ENCODE measurements at places on chromosomes 12 and 14.

- no peak for DNase-seq
These were observed 28.6 kb downstream of the EML1 start for GRCh38 chr14:99821519-99822508.

- DNase-seq, result no peak
These were observed 398.6 kb downstream of the ZFP36L1 start for GRCh38 chr14:68394118-68394763.

GRCh38 chr12:131120831-131121271 is 167.1 kb downstream of the ADGRD1 start:
- DNase-seq, result no peak

DNA sequence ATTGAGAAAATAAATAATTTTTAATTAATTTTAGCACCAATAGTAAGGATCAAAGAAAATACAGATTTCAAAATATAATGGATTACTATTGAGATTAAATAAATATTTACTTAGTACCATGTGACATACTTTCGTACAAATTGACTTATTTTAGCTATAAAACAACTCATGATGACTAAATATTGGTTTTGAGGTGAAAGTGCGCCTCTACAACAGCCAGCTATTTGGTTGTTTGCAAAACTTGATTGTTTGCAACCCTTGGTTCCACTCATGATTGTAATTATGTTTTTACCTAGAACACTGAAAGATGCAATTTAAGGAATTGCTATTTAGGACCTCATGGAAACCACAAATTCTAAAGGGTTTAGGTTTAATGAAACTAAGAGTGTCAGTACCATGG is 51.9 kb upstream of the PPM1H start:
- no peak for DNase-seq

- DNase-seq, result no peak
These were observed 473.0 kb downstream of the DPF3 start for GRCh38 chr14:72420749-72421474.

- no peak for DNase-seq
These were observed 101.1 kb downstream of the B4GALNT3 start for GRCh38 chr12:560691-561390.

GRCh38 chr12:23855813-23856212 is 93.7 kb downstream of the SOX5 start:
- no peak for DNase-seq

DNA sequence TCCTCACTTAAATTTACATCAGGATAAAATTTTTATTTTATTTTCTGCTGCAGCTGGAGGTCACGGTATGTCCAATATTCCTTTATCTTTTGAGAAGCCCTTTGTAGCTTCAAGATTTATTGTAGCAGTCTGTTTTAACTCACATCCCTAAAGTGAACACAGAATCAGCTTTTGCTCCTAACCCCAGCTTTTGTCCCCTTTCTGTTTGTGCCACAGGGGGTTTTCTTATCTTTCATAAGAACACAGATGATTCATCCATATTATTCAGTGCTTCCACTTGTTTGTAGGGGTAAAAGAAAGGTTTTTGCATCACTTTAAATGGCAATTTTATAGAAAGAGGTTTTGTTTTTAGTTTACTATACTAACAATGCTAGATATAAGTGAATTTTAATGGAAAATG is 21.8 kb upstream of the PIK3C2G start:
- DNase-seq, result no peak

DNA sequence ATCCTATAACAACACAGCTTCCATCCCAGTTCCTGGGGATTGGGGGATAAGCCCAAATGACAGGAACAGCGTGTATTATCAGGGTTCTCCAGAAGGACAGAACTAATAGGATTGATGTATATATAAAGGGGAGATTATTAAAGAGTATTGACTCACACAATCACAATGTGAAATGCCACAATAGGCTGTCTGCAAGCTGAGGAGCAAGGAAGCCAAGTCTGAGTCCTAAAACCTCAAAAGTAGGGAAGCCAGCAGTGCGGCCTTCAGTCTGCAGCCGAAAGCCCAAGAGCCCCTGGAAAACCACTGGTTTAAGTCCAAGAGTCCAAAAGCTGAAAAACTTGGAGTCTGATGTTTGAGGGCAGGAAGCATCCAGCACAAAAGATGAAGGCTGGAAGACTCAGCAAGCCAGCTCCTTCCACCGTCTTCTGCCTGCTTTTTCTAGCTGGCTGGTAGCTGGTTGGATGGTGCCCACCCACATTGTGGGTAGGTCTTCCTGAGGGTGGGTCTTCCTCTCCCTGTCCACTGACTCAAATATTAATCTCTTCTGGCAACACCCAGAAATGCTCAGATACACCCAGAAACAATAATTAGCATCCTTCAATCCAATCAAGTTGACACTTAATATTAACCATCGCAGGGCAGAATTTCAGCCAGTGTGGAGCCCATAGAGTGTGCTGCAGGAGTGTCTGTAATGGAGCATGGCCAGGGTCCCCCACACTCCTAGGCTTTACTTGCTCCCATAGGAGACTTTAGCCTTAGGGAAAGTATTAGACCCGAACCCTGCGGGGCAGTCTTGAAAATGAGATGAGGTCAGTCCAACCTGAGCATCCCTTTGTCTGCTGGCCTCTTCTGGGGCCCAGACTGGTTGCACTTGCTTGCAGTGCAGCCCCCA is 111.1 kb downstream of the SINHCAF start:
- DNase-seq, result no peak

- no peak for DNase-seq
These were observed 14.8 kb downstream of the EMP1 start for GRCh38 chr12:13211191-13211858.

DNA sequence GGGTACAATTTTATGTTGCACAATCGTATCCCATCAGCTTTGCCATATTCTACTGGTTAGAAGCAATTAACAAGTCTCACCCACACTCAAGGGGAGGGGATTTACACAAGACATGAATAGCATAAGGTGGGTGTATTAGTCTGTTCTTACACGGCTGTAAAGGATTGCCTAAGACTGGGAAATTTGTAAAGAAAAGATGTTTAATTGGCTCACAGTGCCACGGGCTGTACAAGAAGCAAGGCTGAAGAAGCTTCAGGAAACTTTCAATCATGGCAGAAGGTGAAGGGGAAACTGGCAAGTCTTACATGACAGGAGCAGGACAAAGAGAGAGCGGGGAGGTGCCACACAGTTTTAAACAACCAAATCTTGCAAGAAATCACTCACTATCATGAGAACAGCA is 231.8 kb upstream of the AMIGO2 start:
- DNase-seq, result no peak

DNA sequence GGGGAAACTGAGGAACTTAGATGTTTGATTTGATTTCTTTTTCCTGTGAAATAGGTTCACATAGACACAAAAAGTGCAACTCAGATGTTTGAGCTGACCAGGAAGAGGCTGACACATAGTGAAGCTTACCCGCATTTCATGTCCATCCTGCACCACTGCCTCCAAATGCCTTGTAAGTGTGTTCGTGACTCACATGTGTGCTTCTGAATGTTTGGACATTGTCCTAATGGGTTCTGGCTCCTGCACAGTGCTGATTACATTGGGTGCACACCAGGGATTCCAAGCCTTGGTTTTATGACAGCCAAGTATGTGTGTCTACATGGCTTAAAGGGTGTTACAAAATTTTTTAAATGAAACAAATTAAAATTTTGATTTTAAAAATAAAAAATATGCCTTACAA is 137.4 kb downstream of the DAAM1 start:
- DNase-seq, result no peak

DNA sequence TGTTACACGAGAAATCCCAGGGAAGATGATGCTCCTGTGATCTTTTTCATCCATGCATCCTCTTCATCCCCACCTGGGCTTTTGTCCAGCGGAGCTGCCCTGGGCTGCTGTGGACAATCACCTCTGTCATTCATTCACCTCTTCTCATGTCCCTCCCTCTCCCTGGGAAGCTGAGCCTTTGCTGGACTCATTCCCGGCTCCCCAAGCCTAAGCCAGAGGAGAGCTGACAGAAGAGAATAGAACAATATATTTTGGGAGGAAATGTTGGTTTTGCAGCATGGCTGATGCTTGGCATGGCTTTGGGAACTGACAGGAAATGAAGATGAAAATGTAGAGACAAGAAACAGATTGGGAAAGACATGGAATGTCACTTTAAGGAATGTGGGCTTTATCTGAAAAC is 177.4 kb downstream of the DICER1 start:
- no peak for DNase-seq

GRCh38 chr12:27334721-27335082 is 2.1 kb downstream of the BMAL2 start:
- no peak for DNase-seq

DNA sequence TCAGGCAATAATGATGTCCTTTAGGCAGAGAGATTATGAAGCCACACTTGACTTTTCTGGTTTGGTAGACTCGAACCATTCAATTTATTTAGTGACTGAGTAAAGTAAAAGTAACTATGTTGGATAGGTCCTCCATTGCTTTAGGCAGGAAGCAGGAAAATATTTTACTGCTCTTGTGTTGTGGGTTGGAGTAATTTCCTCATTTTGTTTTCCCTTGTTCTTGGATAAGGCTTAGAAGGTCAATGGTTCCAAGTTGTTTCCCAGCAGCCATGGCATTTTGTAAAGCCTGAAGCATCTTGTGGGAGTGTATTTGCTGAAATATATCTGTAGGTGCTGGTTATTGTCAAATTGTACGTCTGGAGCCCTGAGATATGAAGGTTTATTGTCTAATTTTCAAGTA is 161.2 kb upstream of the SLC38A2 start:
- DNase-seq, result no peak

DNA sequence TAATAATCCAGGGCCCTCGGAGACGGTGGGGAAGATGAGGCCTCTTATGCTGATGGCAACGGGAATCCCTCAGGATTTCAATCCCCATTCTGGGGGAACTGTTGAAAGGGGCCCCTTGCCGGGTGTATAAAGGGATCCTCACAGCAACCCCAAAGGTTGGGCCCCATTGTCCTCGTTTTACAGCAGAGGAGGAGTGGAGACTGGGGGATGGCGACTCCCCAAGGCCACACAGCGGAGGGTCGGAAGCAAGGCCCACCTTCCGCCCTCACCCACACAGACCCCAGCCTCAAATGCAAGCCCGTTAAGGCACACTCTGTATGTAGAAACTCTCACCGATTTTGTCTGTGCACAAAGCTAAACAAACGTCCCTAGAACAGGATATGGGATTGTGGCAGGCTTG is 327.9 kb upstream of the DIO3 start:
- DNase-seq, result no peak

DNA sequence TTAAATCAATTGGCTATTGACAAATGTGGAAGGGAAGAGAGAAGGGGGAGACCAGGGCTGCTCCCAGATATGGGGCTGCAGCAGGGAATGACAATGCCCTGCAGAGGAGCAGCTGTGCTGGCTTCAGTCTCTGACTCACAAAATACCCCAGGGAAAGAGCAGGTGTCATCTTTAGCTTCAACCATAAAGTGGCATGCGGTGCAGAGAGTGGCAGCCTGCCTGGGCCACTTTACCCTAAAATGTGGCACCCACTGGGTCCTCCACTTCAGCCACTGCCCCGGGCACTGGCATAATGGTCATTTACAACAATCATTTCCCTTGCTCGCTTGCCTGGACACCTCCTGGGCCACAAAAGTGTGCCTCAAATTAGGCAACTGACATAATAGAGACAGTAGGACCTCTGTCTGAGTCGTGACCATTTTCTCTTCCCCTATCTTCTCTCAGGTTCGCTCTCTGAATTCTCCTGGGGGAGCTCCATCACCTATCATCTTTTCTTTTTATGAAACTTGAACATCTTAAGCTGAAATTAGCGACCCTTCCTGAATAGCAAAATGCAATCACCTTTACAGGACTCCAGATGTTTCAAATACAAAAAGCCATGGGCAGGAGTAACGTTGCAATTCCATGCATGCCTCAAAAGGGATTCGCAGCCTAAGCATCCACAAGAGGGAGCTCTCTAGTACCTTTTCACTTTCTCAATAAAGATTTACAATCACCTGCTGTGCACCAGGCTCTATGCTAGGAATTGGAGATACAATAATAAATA is 179.9 kb upstream of the ATF7IP start:
- peak; percentile 53 for DNase-seq

DNA sequence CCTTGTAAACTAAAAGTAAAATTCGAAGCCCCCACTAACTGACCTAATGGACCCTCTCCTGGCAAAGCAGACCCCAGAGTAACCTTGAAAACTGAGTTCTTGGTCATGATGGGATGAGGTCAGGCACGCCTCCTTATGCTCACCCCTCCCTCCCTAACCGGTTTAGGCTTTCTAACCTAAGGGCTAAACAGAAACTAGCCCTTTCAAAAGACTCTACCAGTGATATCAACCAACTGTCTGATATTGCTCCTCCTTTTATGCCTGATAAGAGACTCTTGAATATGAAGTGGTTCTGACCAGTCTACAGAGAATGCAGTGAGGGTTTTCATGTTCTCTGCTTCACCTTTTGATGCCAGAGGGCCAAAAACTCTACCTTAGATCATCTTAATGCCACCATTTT is 4.8 kb upstream of the LPCAT3 start:
- DNase-seq, result no peak

GRCh38 chr12:71011261-71011660 is 90.7 kb upstream of the PTPRR start:
- no peak for DNase-seq

DNA sequence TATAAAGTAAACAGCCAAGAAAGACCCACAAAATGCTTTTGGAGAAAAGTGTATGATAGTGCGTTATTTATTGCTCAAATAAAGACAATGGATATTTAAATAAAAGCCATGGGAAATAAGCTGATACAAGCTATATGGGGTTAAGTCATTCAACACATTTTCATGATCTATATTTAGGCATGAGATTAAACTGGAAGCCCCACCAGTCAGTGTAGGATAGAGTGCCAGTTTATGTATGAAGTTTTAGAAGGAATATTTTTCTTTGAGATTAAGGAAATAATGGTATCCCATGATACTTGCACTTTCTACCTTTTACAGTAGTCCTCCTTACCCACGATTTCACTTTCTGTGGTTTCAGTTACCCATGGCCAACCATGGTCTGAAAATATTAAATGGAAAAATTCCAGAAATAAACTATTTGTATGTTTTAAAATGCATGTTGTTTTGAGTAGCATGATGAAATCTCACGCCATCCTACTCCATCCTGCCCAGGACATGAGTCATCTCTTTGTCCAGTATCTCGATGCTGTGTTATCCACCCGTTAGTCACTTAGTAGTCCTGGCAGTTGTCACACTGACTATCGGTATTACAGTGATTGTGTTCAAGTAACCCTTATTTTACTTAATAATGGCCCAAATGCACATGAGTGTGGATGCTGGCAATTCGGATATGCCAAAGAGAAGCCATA is 22.3 kb downstream of the SYT1 start:
- DNase-seq, result no peak

DNA sequence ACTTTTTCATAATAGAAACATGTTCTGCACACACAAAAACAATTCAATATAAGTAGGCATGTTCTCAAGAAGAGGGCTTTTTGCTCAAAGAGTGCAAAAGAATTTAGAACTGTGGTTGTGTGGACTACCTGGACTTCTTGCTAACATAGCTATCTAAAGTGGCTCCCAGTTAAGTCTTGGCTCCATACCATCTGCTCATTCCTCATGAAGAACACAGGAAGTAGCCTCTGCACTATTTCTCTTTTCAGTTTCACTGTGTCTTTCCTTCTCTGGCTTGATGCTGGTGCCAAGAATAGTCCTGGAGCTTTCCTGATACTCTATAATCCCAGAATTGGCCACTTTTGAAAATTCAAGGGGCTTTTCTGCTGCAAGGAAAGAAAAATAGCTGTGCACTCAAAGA is 127.4 kb downstream of the CCER1 start:
- no peak for DNase-seq

GRCh38 chr12:50720085-50720484 is 43.8 kb upstream of the ATF1 start:
- DNase-seq, result no peak

- DNase-seq, result no peak
These were observed 1.2 kb upstream of the GPR132 start for GRCh38 chr14:105066240-105067071.

GRCh38 chr14:31933716-31934115 is 143.4 kb upstream of the ARHGAP5 start:
- no peak for DNase-seq

Measured in NCI-H2081 treated with DMSO at 0.1 percent for 48 hours (cell line).